ENCODE measurements at places on chromosomes 13 and 19. TPM values are rescaled to one million over a fixed set of nuclear protein-coding genes. Genes with fewer than 3 reads are reported as not detected.

GRCh38 chr19:1471515-1472160 lies 7.4 kb downstream of the C19orf25 start:
- H3K27ac ChIP-seq = no peak overlapping the region
- H3K36me3 ChIP-seq = peaks cover 9% of the 10 kb centered on the region
- no peak for DNase-seq
- H3K4me1 ChIP-seq = peaks cover 46% of the 10 kb centered on the region

- H3K4me3 ChIP-seq = no peak overlapping the region
- peaks cover 100% of the 10 kb centered on the region for H3K36me3 ChIP-seq
- peak overlapping the region; percentile 6 for H3K27ac ChIP-seq
- H3K4me1 ChIP-seq = no peaks in the 10 kb centered on the region
- H3K27me3 ChIP-seq = no peaks in the 10 kb centered on the region
- DNase-seq = no peak
These were observed 21.4 kb downstream of the ESD start for GRCh38 chr13:46775385-46776107.

DNA sequence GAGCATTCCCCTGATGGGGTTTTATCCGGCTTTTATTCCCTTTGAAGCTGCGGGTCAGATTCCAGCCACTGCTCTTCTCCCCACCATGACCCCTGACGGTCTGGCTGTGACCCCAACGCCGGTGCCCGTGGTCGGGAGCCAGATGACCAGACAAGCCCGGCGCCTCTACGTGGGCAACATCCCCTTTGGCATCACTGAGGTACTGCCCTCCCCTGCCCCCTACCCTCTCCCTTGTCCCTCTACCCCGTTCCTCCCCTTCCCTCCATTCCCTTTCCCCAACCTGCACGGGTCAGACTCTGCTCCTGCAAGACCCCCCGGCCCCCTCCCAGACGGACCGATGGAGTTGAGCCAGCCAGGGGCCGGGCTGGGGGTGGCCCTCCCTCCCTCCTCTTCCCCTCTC lies 6.2 kb downstream of the U2AF2 start:
- H3K36me3 ChIP-seq = peaks cover 66% of the 10 kb centered on the region
- peaks cover 32% of the 10 kb centered on the region for H3K4me1 ChIP-seq
- H3K27ac ChIP-seq = no peak overlapping the region
- no peak for DNase-seq
- H3K4me3 ChIP-seq = no peak overlapping the region

- H3K27me3 ChIP-seq = no peaks in the 10 kb centered on the region
- no peaks in the 10 kb centered on the region for H3K4me1 ChIP-seq
- DNase-seq = no peak
- H3K36me3 ChIP-seq = peaks cover 57% of the 10 kb centered on the region
- H3K27ac ChIP-seq = no peak overlapping the region
These were observed 61.0 kb upstream of the RAP2A start for GRCh38 chr13:97372936-97373335.

The SELENOV gene
- not detected for total RNA-seq

The PRSS57 gene
- not detected for total RNA-seq
